Activated naive CD8-positive, alpha-beta T cell treated with anti-CD3 and anti-CD28 coated beads, Interleukin-2, amount 50 U/mL, for 16 hours (primary cell): ENCODE measurements at places on chromosomes 11 and 22.

DNA sequence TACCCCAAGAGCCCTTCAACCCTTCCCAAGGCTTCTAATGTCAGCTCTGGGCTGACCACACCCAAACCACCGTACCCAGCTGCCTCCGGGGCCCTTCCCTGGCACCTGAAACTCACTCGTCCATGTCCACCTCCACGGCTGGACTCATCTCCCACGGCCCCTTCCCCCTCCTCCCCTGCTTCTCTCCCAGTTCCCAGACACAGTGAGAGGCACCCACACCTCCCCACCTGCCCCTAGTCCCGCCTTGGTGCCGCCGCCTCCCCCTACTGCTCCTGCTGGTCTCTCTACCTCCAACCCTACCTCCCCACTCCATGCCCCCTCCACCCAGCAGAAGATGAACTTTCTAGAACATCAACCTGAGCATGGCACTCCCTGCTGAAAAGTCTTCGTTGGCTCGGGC lies 39.5 kb downstream of the ELFN2 start:
- no peak for DNase-seq

DNA sequence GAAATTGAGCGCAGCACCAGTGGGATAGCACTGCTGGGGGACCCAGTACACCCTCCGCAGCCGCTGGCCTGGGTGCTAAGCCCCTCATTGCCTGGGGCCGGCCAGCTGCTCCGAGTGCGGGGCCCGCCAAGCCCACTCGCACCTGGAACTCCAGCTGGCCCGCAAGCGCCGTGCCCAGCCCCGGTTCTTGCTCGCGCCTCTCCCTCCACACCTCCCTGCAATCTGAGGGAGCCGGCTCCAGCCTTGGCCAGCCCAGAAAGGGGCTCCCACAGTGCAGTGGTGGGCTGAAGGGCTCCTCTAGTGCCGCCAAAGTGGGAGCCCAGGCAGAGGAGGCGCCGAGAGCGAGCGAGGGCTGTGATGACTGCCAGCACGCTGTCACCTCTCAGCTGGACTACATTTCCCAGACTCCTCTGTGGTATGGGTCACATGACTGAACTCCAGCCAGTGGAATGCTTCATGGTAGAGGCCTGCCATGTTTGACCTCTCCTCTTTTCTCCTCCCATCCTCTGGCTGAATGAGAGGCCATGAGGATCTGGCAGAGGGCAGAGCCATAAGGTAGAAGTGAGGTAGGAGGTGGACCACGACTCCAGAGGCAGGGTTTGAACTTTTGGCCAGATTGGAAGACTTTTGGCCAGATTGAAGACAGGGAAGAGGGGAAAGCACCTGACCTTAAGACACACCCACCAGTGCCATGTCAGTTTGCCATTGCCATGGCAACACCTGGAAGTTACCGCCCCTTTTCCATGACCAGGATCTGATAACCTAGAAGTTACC lies 6.2 kb downstream of the MRGPRD start:
- DNase-seq: no peak

DNA sequence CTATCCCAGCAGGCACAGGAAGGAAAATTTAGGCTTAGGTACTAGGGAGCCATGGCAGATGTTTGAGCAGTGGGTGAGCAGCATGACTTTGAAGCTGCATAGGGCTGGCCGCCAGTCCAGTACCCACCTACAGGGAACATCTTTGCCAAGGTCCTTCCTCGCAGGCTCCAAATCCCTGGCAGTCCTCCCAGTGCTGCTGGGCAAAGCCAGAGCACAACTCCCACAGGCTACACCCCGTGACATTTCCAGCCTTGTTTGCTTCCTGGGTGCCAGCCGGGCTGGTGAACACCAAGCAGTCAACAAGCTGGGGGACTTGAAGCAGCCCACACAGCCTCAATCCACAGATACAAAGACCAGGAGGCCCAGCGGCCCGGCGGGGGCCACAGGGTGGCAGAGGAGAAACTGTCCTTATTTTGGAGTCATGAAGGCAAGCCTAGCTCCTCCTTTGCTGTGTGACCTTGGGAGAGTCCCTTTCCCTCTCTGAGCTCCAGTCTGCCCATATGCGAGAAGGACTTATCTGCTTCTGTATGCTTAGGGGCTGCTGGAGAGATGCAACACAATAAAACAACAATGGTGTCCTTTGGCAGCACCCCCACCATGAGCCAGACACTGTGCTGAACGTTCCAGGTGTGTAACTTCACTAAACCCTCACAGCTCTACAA lies 28.0 kb downstream of the TPST2 start:
- no peak for DNase-seq

DNA sequence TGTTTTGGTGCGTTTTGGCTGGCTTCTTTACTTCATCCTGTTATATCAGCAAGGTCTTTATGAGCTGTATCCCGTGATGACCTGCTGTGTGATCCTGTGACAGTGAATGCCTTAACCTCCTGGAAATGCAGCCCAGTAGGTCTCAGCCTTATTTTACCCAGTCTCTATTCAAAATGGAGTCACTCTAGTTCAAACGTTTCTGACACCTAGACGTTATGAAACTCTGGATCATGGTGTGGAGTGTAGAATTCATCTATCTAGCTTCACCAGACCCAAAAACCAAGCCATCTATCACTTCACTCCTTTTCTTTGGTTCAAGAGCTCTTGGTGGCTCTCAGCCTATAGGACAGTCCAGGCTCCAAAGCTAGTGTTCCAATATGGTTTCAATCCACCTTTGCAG lies 28.2 kb upstream of the ZDHHC13 start:
- no peak for DNase-seq

DNA sequence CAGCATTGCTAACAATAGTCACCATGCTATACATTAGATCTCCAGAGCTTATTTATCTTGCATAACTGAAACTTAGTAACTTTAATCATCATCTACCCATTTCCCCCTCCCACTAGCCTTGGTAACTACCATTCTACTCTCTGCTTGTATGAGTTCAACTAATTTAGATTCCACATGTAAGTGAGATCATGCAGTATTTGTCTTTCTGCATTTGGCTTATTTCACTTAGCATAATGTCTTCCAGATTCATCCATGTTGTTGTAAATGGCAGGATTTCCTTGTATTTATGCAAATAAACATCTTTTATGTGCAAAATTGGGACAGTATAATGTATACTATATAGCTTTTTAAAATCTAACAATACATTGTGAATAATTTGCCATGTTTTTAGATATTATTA lies 66.0 kb upstream of the ZBED5 start:
- no peak for DNase-seq
